HS-5 (cell line): ENCODE measurements at places on chromosomes 3 and 15.

DNA sequence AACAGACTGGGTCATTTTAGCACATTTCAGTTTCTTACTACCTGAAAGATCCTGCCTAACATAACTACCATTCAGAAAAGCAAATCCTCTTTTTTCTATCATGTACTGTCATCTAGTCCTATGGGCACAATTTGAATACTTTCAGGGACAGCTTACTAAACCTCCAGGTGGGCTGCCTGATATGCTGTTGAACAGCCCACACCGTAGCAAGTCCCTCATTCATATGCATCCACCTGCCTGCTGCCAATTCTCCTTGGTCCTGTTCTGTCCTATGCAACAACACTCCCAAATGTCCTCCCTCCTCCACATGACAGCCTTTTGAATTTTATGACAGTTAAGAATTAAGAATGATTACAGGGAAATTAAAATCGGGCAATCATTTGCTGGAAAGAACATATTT, 137.9 kb downstream of the KCNAB1 start:
- no peak for DNase-seq

- DNase-seq = no peak
Measured at GRCh38 chr15:29044503-29044901, 158.7 kb downstream of the APBA2 start.

DNA sequence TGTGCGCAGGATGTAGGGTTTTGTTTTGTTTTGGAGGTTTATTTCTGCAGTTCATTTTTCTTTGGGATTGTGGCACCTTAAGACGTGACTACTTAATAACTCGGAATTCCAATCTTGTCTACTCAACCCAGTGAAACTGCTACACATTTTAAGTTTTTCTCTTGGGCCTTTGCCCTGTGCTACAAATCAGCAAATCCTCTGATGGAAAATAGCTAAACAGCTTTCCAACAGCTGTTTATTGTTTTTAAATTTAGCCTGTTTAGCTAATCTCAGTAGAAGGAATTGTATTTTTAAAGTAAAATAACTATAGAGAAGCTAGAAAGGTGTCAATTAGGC, 48.4 kb downstream of the OPA1 start:
- DNase-seq = no peak

GRCh38 chr15:94523873-94524272, 292.5 kb downstream of the MCTP2 start:
- DNase-seq = no peak

DNA sequence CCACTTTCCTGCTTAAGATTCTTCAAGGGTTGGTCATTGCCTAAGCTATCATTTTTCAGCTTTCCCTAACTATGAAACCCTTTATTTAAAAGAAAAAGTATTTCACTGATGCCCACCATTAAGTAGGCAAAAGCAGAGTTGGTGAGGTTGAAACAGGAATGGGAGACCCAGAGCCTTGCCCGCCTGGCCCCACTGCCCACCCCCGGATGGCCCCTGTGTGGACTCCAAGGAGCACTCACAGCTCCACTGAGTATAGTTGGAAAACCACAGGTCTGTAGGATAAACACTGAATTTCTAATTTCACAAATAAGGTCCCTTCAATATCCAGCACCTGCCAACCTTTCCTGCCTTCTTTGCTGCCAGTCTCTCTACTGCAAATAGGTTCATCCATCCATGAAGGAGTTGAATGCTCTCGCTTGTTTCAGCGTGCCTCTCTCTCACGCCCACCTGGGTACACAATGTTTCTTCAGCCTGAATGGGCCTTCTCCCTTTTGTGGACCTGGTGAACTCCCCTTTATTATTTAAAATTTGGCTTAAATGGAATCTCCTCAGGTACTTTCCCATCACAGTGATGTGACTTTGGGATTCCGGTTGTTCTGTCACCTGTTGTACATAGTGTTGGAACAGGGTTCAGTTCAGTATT, 8.7 kb upstream of the ACAP2 start:
- no peak for DNase-seq

DNA sequence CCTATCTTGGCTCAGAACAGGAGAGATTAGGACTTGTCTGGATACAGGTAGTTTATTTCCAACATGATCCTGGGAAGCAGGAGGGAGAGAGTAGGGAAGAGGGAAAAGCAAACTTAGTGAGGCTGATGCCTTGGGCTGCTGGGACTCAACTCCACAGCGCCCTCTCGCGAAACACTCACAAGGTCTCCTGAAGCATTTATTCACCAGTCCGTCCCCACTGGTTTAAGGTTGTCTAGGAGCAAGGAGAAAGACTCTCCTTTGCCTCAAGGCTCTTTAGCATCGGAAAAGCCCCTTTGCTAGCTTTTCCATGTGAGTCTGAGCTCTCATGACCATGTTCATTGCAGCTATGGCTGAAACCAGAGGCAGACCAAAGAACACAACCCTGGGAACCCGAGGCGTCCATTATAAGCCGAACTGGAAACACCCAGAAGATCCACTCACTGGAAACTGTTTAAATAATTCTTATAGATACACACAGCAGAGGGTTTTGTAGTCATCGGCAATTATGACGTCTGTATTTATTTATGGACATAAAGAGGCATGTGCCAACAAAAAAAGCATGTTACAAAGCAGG, 244.5 kb downstream of the CD47 start:
- no peak for DNase-seq

- no peak for DNase-seq
Measured at GRCh38 chr3:58005669-58006068, 2.6 kb upstream of the FLNB start.

- peak; percentile 65 for DNase-seq
Measured at GRCh38 chr15:100627789-100628395, 25.5 kb downstream of the ASB7 start.

- no peak for DNase-seq
Measured at GRCh38 chr3:17795280-17795679, 52.8 kb upstream of the TBC1D5 start.

GRCh38 chr3:9244495-9245183, 4.8 kb downstream of the SRGAP3 start:
- DNase-seq = no peak

DNA sequence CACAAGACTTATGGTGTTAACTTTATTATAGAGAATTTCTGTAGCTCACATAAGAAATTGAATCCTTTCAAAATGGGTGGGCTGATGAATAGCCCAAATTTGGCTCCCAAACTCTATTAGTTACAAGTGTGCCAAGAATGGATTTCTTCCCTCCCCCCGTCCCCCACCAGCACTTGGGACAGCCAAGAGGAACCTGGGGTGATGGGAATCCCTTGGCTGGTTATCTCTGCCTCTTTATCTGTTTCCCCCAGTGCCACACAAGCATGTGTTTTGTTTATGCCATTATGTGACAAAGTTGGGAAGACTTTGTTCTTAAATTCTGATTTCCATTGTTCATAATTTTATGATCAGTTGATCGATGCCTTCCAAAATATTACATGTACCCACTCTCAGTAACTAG, 28.3 kb downstream of the CMSS1 start:
- DNase-seq = no peak

GRCh38 chr3:105865016-105865623, 3.7 kb downstream of the CBLB start:
- no peak for DNase-seq

GRCh38 chr3:98180319-98180890, 13.9 kb downstream of the OR5H15 start:
- DNase-seq = no peak

DNA sequence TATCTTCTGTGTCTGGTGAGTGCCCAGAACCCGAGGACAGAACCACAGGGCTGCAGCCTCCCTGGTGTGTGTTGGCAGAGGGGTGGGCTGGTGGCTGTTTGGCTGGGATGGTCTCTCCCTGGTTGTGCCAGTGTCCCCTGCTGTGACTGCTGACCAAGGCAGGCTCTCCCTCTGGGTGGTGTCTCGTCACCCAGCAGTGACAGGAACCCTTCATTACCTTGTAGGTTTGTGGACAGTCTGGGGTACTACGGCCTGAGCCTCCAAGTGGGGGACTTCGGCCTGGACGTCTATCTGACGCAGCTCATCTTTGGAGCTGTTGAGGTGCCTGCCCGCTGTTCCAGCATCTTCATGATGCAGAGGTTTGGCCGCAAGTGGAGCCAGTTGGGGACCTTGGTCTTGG, 6.4 kb upstream of the SLC22A14 start:
- DNase-seq = no peak

DNA sequence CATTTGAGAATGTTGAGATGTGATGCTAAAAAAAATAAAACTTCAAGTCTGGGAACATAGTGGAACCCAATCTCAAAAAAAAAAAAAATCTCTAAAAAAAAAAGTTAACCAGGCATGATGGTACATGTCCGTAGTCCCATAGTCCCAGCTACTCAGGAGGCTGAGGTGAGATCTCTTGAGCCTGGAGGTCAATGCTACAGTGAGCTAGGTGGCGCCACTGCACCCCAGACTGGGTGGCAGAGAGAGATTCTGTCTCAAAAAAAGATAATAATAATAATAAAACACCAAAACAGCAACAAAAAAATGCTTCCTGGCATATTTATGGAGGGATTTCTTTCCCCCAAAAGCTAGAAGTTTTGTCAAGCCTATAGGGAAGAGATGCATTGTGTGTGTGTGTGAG, 361.6 kb downstream of the ROBO1 start:
- no peak for DNase-seq

DNA sequence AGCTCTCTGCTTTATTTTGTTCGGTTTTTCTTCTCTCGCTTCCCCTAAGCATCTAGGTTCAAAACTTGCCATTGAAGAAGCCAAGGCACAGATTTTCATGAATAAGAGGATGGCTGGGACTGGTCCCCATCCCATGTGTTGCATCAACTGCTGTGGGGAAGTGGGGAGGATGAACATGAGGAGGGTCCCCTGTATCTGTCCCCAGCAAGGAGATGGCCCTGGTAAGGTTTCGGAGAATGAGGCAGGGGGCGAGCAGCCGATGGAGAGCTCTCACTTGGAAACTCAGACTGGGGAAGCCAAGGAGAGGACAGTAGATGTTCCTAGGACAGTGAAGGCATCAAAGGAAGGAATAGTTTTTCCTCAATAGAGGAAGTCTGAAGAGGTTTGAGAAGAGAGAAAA, 142.0 kb upstream of the ATP2B2 start:
- DNase-seq = no peak

DNA sequence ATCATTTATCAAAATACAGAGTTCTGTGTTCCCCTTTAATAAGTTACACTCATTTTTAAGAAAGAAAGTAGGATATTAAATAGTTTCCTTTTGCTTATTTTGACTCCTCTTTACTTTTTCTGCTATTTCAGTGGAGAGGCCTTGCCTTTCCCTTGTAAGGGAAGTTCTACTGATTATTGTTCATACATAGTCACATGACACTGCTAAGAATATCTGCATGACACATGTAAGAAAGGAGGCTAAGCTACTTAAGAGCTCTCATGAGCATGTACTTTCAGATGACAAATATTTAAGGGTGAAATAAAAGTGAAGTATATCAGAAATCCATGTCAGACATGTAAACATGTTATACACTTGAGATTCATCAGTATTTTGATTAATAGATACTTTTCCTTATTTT, 39.0 kb downstream of the MYRIP start:
- no peak for DNase-seq

DNA sequence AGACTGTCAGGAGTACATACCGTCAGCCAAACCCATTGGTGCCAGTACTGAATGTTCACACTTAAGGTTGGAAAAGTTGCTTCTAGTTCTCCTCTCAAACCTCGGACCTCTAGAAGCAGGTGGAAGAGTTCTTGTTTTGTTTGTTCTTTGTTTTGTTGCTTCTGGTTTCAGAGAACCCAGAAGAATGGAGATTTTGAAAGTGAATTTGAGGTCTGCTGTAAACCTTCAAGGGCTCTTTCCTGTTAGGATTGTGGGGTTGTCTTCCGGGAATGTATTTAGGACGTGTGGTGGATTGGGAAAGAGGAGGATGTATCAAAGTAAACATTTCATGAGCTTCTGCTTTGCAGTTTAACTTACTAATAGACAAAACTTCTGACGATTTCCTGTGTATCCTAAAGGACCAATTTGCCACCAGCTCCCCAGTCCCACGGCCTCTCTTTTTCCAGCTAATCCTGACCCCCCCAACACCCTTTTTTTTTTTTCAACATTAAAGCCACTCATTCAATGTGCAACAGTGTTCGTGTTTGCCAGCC, 50.3 kb downstream of the FILIP1L start:
- no peak for DNase-seq

- peak; percentile 91 for DNase-seq
Measured at GRCh38 chr3:127747751-127748521, 74.4 kb downstream of the MGLL start.

- no peak for DNase-seq
Measured at GRCh38 chr3:39143051-39143885, 10.1 kb downstream of the CSRNP1 start.

- DNase-seq = no peak
Measured at GRCh38 chr3:36476286-36476942, 96.1 kb downstream of the STAC start.

- no peak for DNase-seq
Measured at GRCh38 chr3:25586553-25586952, 78.2 kb downstream of the TOP2B start.

- DNase-seq = no peak
Measured at GRCh38 chr15:80496096-80496495, 91.9 kb downstream of the ARNT2 start.

- no peak for DNase-seq
Measured at GRCh38 chr3:160253298-160253697, 28.1 kb downstream of the C3orf80 start.
